ENCODE measurements at places on chromosomes 4 and X. TPM values are rescaled to one million over a fixed set of nuclear protein-coding genes. Genes with fewer than 3 reads are reported as not detected.

Gene FRG2
- not detected for total RNA-seq

Gene CT47A1
- total RNA-seq, result not detected

Gene TCEAL1
- total RNA-seq, result 5.3 TPM

Gene ADH7
- total RNA-seq, result not detected

Data from activated T-cell treated with anti-CD3 and anti-CD28 coated beads, Interleukin-2, amount 50 U/mL, for 4 hours (primary cell).